ENCODE measurements at places on chromosomes 1 and 21.

- no peak for DNase-seq
These were observed 16.9 kb upstream of the COL11A1 start for GRCh38 chr1:103125219-103125618.

DNA sequence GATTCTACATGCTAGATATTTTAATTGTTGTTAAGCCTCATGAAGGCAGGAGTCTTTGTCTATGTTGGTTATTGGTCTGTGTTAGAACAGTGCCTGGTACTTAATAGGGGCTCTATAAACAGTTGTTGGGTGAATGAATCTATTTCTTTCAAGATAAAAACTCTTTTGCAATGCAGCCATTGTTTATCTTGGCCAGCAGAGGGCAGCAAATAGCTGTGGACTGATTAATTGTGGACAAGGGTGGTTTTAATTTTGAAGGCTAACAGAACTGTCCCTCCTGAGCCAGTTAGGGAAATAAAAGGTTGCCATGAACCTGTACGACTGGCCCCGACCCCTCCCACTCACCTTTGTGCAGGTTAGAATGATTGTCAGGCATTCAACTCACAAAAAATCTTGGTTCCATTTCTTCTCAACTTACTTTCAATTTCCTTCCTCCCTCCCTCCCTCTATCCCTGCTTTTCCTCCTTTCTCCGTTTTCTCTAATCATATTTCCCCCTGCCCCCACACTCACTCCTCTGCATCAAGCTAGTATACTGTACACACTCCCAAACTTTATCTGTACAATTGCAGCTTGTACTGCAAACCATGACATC lies 66.3 kb upstream of the DIRAS3 start:
- DNase-seq: peak; percentile 33

GRCh38 chr21:17451364-17451891 lies 61.4 kb upstream of the CXADR start:
- no peak for DNase-seq

DNA sequence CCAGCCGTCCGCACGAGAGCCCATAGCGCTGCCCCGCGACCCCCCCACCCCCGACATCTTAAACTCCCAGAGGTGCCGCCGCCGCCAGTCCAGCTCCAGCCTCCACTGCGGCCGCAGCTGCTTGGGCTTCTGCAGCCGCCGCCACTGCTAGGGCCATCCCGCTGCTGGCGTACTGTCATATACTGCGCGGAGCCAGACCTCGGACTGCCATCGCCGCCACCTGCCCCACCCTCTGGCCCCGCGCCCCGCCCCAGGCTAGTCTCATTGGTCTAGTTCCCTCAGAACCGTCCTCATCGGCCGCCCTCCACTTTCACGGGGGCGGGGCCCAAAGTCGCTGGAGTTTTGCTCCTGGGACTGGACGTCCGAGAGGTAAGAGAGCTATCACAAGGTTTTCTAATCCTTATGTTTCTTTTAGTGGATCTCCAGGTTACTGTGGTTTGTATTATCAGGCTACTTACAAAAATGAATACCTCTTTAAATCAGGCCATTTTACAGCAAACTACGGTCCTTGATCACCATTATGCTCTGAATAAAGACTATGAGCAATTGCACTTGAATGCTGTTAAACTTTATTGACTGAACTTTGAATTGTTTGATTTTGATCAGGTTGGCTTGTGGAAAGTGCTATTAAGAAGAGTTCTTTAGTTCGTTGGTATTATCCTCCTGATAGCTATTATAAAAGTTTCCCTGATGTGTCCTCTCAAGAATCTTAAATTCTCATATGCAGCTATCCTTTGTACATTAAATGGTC lies 2.8 kb upstream of the CD1D start:
- DNase-seq: no peak

DNA sequence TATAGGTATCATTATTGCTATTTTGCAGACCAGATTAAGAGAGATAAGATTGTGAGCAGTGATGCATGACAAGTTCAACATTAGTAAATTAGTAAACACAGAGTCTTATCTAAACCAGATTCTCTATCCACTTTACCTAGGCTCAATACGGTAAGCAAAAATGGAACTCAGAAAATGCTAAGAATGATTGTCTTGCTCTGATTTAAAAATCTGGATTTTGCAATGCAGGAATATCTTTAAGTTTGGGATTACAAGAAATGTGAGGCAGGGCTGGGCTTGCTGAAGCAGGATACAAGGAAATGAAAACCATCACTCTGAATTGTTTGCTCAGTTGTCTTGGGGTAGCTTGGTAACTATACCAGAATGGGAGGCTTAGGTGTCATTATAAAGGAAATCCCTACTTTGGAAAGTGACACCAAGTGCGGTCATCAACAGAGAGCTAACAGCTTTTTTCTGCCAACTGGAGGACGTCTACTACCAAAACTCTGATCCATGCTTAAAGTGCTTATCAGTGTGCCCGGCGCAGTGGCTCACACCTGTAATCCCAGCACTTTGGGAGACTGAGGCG lies 332.7 kb upstream of the RUNX1 start:
- no peak for DNase-seq

DNA sequence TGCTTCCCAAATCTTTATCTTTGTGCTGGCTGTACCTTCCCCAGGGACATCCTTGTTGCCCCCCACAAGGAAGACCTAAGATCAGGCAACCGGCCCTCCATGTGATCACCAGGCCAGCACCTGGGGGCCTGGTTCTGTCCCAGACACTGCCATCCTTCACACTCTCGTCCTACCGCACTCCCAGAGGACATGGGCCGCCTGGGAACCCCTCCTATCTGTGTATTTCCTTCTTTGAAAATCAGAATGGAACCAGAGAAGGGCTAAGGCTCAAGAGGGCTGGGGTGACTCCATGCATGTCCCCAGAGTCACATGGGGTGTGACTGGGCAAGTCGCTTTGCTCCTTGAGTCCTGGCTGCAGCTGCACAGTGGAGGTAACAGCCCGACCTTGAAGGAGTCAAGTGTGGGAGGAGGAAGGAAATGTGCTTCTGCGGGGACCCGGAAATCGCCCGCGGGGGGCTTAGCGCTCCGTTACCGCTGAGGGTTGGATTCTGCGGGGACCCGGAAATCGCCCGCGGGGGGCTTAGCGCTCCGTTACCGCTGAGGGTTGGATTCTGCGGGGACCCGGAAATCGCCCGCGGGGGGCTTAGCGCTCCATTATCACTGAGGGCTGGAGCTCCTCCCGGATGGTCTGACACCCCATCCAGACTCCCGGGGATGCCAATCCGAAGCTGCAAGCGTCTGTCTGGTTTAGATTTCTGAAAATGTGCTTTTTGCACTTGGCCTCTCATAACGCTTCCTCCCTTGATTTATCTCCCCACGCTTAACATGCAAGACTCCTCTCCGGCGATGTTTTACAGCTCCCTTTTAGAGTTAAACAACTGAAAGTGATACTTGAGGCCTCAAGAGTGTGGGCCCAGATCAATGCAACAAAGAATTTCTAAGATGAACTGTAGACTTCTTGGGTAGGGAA lies 278.9 kb downstream of the NPHP4 start:
- no peak for DNase-seq

- DNase-seq: no peak
These were observed 14.2 kb upstream of the CYP4B1 start for GRCh38 chr1:46784666-46785065.

DNA sequence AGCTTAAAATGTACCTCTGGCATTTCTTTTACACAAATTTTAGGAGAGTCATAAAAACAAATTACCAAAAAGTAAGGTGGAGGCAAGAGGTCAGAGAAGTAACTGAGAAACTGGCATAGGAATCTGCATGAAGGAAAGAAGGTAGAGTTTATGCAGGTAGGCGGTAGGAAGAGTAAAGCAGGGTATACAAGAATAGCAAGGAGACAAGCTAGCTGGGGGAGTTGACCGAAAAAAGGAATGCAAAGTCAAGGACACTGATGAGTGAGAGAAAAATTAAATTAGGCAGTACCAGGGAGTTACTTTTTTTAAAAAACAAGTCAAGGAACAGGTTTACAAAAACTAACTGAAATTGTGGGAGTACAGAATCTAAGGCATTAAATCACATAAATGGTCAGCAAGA lies 56.0 kb downstream of the FOXJ3 start:
- DNase-seq: no peak

GRCh38 chr21:38948377-38949069 lies 142.8 kb downstream of the ETS2 start:
- no peak for DNase-seq

GRCh38 chr1:67479146-67479891 lies 49.1 kb upstream of the SERBP1 start:
- no peak for DNase-seq

GRCh38 chr21:26366781-26367180 lies 196.2 kb upstream of the APP start:
- DNase-seq: no peak

- no peak for DNase-seq
These were observed 13.0 kb upstream of the GPR137B start for GRCh38 chr1:236129306-236129705.

- DNase-seq: no peak
These were observed 26.5 kb downstream of the OR13G1 start for GRCh38 chr1:247653040-247653439.
